Activated CD4-positive, CD25-positive, alpha-beta regulatory T cell (primary cell): ENCODE measurements at places on chromosomes 7 and 10.

DNA sequence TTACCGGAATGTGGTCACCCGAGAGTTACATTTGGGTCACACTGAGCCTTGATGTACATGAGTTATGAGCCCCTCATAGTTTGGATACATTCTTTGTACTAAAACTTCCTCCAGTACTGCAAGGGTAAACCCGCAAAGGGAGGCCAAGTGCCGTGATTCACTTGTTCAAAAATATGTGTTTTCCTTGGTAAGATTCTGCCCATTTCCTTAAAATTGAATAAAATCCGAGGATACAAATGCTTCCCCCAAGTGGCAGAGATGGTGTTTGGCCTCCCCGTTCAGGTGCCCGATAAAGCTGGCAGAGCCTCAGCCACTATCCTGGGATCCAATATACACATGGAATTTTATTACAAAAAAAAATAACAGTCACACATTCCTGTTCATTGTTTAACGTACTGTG lies 268.3 kb downstream of the DIP2C start:
- DNase-seq, result no peak

GRCh38 chr7:82624337-82624736 lies 180.8 kb upstream of the CACNA2D1 start:
- DNase-seq, result no peak

- no peak for DNase-seq
Measured at GRCh38 chr10:100238429-100238828, 9.0 kb upstream of the CHUK start.

DNA sequence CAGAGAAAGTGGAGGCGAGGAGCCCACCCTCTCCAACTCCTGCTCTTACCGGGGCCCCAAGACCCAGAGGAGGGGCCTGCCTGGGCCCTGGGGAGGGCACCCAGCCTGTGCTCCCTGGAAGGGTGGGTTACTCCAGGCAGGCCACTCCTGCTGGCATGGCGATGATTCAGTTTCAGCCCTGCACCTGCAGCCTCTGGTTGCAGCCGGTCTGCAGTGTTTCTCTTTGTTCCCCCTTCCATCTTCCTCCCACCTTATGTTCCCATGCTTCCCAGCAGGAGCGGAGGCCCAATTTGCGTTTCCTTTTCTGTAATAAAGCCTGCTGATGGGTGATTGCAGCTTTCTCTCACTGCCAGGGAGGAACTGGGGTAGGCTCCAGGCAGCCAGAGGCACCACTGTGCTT lies 53.2 kb upstream of the FAM20C start:
- DNase-seq, result no peak

DNA sequence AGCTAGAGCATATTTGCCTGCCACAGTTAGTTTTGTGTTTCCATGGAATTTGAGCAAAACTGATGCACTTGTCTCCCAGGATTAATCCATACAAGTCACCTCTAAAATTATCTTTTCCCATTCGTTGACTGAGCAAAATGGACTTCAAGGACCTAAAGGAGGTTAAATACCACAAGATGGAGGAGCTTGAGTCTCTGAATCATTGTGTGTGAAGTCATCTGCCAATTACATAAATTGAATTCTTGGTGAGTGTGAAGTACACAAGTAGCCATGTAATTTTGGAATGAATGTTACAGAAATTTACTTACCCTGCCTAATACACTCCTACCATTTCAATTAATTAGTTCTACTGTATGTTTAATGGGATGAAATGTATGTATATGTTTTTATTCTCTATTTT lies 501.7 kb upstream of the POT1 start:
- no peak for DNase-seq
